Upper lobe of right lung (tissue), 1 donor: ENCODE measurements at places on chromosomes 7 and 10. TPM values are rescaled to one million over a fixed set of nuclear protein-coding genes. Genes with fewer than 3 reads are reported as not detected.

DNA sequence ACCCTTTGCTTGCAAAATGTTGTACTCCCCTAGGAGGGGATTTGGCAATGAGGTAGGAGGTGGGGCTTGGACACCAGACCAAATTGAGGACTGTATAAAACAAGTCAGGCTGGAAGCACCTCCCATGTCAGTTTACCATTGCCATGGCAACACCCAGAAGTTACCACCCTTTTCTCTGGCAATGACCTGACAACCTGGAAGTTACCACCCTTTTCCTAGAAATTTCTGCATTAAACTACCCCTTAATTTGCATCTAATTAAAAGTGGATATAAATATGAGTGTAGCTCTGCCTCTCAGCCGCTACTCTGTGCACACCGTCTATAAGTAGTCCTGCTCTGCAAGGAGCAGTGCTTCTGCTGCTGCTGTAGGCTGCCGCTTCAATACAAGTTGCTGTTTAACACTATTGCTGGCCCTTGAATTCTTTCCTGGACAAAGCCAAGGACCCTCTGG is 7.8 kb upstream of the BLNK start:
- H3K36me3 ChIP-seq: no peaks in the 10 kb centered on the region
- no peak overlapping the region for H3K4me3 ChIP-seq
- H3K4me1 ChIP-seq: peaks cover 6% of the 10 kb centered on the region
- H3K27me3 ChIP-seq: no peaks in the 10 kb centered on the region

CDK14 gene
- 47.2 TPM for total RNA-seq

DNA sequence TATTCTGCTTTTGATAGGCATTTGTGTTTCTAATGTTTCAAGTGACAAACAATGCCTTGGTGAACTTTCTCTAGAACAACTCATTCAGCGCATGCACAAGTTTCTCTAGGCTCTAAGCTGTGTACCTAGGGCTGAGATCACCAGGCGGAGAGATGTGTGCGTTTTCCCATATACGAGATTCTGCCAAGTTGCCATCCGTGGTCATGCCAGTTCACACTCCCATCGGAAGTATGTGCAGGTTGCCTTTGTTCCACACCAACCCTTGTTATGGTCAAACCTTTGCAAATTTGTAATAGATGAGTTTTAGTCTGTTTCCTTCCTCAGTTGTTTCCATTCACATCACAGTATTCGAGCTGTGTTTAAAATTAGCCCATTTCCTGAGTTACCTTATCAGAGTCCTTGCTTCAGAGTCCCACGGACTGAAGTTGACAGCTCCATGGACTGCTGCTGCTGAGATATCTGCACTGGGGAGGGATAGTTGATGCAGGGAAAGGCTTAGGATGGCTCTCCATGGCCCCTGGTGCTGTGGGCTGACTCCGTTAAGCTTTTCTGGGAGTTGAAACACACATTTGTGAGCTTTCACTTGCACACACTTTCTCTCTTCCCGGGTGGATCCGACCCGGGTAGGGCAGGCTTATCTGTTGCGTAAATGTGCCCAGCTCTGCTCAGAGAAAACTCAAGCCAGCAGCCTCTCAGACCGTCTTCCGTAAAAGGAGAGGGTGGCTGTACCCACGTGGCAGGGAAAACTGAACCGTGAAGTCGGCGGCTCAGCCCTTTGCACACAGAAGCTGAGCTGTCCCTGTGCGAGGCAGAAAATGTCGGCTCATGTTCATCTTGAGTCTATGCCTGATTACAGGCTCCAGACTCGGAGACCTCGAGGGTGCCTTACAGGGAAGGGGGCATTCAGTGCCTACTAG is 49.4 kb downstream of the HK1 start:
- no peaks in the 10 kb centered on the region for H3K27me3 ChIP-seq
- H3K4me3 ChIP-seq: peak overlapping the region; percentile 11
- no peaks in the 10 kb centered on the region for H3K36me3 ChIP-seq
- peaks cover 51% of the 10 kb centered on the region for H3K4me1 ChIP-seq

GRCh38 chr10:98664329-98665042 is 217.8 kb upstream of the HPS1 start:
- no peak overlapping the region for H3K27ac ChIP-seq
- H3K4me1 ChIP-seq: no peaks in the 10 kb centered on the region
- H3K36me3 ChIP-seq: no peaks in the 10 kb centered on the region
- no peak overlapping the region for H3K4me3 ChIP-seq
- DNase-seq: no peak
- peaks cover 7% of the 10 kb centered on the region for H3K27me3 ChIP-seq

DNA sequence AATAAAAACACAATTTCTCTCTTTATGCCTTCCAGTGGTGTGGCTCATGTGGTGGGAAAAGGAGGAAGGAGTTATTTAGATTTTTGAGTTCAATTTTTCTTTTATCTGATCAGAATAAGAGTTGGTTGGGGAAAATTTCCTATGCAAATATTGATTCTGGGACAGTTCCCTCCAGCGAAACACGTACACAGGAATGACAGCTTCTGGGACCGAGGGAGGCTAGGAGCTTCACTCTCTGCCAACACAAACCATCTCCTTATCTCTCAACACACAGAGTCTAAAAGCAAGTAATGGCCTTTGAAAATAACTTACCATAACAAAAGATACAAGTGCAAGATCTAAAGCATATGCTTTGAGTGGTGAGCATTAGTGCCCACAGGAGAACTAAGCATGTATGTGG is 122.7 kb downstream of the RAPGEF5 start:
- no peak overlapping the region for H3K4me3 ChIP-seq
- no peaks in the 10 kb centered on the region for H3K4me1 ChIP-seq
- H3K27ac ChIP-seq: no peak overlapping the region
- no peaks in the 10 kb centered on the region for H3K36me3 ChIP-seq
- no peaks in the 10 kb centered on the region for H3K27me3 ChIP-seq

GRCh38 chr10:123769647-123770046 is 103.5 kb downstream of the GPR26 start:
- DNase-seq: no peak
- no peaks in the 10 kb centered on the region for H3K4me1 ChIP-seq
- no peaks in the 10 kb centered on the region for H3K27me3 ChIP-seq
- H3K4me3 ChIP-seq: no peak overlapping the region

DNA sequence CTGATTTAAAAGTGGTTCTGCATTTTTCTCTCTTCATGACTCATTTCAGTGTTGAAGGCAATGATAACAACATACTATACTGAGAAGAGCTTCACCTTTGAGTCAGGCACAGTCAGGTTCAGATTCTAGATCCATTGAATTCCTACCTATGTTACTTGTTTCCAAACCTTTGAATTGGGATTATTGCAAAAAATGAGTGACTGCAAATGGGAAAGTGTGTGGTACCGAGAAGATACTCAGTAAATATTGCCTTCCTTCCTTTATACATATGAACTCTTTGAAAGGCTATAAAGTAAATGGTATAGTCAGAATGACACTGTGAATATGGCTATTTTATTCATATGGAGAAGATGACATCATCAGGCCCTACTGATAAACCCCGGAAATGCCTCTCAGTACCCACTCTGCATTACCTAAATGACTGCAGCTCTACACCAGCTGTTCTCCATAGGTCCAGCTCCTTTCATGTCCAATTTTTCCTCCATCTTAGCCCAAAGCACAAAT is 66.7 kb upstream of the FGL2 start:
- peaks cover 15% of the 10 kb centered on the region for H3K4me1 ChIP-seq
- DNase-seq: no peak
- H3K36me3 ChIP-seq: no peaks in the 10 kb centered on the region
- H3K4me3 ChIP-seq: no peak overlapping the region
- no peak overlapping the region for H3K27ac ChIP-seq

PCDH15 gene
- total RNA-seq: 3.2 TPM

SFTPA2 gene
- 13,814 TPM for total RNA-seq

AMZ1 gene
- total RNA-seq: 0.29 TPM
